ENCODE measurements at places on chromosomes 6 and 20.

- DNase-seq, result peak; percentile 51
Measured at GRCh38 chr20:10671221-10671918, 2.4 kb downstream of the JAG1 start.

GRCh38 chr20:53935344-53936084 is 134.9 kb downstream of the BCAS1 start:
- no peak for DNase-seq

DNA sequence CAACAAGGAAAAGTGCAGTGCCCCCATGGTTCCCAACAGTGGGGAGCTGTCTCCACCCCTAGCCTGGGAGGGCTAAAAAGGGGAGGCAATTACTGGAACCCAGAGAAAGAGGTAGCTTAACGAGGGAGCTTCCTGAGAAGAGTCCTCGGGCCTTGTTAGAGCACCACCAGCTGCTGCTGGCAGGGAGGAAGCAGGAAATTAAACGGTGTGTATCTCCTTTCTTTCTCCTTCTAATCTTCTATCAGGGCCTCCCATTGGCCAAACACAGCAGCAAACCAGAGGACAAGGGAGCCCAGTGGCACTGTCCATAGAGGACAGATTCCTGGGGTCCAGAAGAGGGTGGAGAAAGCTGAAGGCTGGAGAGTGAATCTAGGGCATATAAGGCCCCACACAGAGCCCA is 7.6 kb upstream of the BTN2A2 start:
- DNase-seq, result no peak

DNA sequence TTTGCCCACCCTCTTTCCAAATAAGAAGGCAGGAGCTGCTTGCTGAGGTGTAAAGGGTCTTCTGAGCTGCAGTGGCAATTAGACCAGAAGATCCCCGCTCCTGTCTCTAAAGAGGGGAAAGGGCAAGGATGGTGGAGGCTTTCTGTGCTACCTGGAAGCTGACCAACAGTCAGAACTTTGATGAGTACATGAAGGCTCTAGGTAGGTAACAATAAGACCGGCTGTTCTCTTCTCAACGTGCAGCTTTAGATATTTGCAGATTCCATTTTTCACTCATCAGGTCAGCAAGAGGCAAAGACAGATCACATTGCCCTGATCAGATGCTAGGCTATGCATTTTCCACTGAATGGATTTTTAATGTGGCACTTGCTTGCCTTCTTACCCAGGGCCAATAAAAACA is at the start of gene FABP7:
Gene FABP7, plus strand, starts transcription at position 50 of the 400 bp plus-strand sequence. Its CDS starts 79 bp downstream, at position 129.
- DNase-seq, result no peak

GRCh38 chr6:26232940-26233648 is 131.9 kb upstream of the BTN3A2 start:
- peak; percentile 75 for DNase-seq

- DNase-seq, result no peak
Measured at GRCh38 chr6:33217681-33218080, 9.4 kb downstream of the RING1 start.
